ENCODE measurements at places on chromosomes 5 and 9. TPM values are rescaled to one million over a fixed set of nuclear protein-coding genes. Genes with fewer than 3 reads are reported as not detected.

The S1PR3 gene
- 2.4 TPM for polyA plus RNA-seq

The SIT1 gene
- 1.0 TPM for polyA plus RNA-seq

The INSL4 gene
- polyA plus RNA-seq, result not detected

The SCGB3A2 gene
- not detected for polyA plus RNA-seq

The C9orf153 gene
- polyA plus RNA-seq, result 0.03 TPM

The SPATA31C1 gene
- polyA plus RNA-seq, result not detected

The IRX1 gene
- polyA plus RNA-seq, result 0.79 TPM

The PAEP gene
- not detected for polyA plus RNA-seq

The MLLT3 gene
- polyA plus RNA-seq, result 2.5 TPM

The PCDHA10 gene
- 0.17 TPM for polyA plus RNA-seq

The ZNF483 gene
- 0.21 TPM for polyA plus RNA-seq

The TRIM7 gene
- 3.3 TPM for polyA plus RNA-seq

The NEK6 gene
- polyA plus RNA-seq, result 15.8 TPM

The LCP2 gene
- 2.1 TPM for polyA plus RNA-seq

The PCDHGA5 gene
- polyA plus RNA-seq, result 0.52 TPM

The ST8SIA4 gene
- 0.45 TPM for polyA plus RNA-seq

The MVB12B gene
- polyA plus RNA-seq, result 6.2 TPM

The KIF4B gene
- not detected for polyA plus RNA-seq

The ZNF484 gene
- 1.4 TPM for polyA plus RNA-seq

The LECT2 gene
- not detected for polyA plus RNA-seq

The GPR151 gene
- not detected for polyA plus RNA-seq

The SRA1 gene
- polyA plus RNA-seq, result 30.2 TPM

The SLC23A1 gene
- polyA plus RNA-seq, result 0.78 TPM

The HNRNPH1 gene
- polyA plus RNA-seq, result 231 TPM

The KYAT1 gene
- 1.7 TPM for polyA plus RNA-seq

The PCDHGA4 gene
- polyA plus RNA-seq, result 0.34 TPM

The UBE2B gene
- 49.6 TPM for polyA plus RNA-seq

The ECSCR gene
- polyA plus RNA-seq, result 80.6 TPM

The PCDHA4 gene
- 1.7 TPM for polyA plus RNA-seq

The TCF7 gene
- polyA plus RNA-seq, result 4.1 TPM

The FBLL1 gene
- 0.54 TPM for polyA plus RNA-seq

The SMIM33 gene
- polyA plus RNA-seq, result 0.04 TPM

The FAM169A gene
- 0.39 TPM for polyA plus RNA-seq

The GALT gene
- polyA plus RNA-seq, result 18.5 TPM

The PCDHGA2 gene
- polyA plus RNA-seq, result 0.89 TPM

The OR1Q1 gene
- not detected for polyA plus RNA-seq

The FOXD4 gene
- 0.21 TPM for polyA plus RNA-seq

The NAA35 gene
- polyA plus RNA-seq, result 7.3 TPM

The PDE8B gene
- 9.8 TPM for polyA plus RNA-seq

The HK3 gene
- polyA plus RNA-seq, result 4.0 TPM

The CCDC183 gene
- 0.42 TPM for polyA plus RNA-seq

The FRMD3 gene
- 4.9 TPM for polyA plus RNA-seq

The OCLN gene
- 2.1 TPM for polyA plus RNA-seq

The PKD2L2 gene
- 0.06 TPM for polyA plus RNA-seq

The NTMT1 gene
- 34.2 TPM for polyA plus RNA-seq

The OMD gene
- polyA plus RNA-seq, result 10.0 TPM

The PHF24 gene
- polyA plus RNA-seq, result 0.34 TPM

The SLC25A46 gene
- polyA plus RNA-seq, result 17.7 TPM

The GLRA1 gene
- not detected for polyA plus RNA-seq

The PRDM9 gene
- not detected for polyA plus RNA-seq

The PRUNE2 gene
- polyA plus RNA-seq, result 1.4 TPM

The LRRC70 gene
- 1.0 TPM for polyA plus RNA-seq

The ANKRD31 gene
- polyA plus RNA-seq, result 0.08 TPM

The HSD17B4 gene
- polyA plus RNA-seq, result 292 TPM

The CKMT2 gene
- 12.2 TPM for polyA plus RNA-seq

The PCDH1 gene
- 26.7 TPM for polyA plus RNA-seq

The SLC46A2 gene
- 0.67 TPM for polyA plus RNA-seq

The SPAG8 gene
- polyA plus RNA-seq, result 0.78 TPM

The LCN6 gene
- polyA plus RNA-seq, result 39.0 TPM

The HTR1A gene
- polyA plus RNA-seq, result not detected

All from adipose tissue (tissue), 3 donors.